ENCODE measurements at places on chromosomes 11 and 22.

DNA sequence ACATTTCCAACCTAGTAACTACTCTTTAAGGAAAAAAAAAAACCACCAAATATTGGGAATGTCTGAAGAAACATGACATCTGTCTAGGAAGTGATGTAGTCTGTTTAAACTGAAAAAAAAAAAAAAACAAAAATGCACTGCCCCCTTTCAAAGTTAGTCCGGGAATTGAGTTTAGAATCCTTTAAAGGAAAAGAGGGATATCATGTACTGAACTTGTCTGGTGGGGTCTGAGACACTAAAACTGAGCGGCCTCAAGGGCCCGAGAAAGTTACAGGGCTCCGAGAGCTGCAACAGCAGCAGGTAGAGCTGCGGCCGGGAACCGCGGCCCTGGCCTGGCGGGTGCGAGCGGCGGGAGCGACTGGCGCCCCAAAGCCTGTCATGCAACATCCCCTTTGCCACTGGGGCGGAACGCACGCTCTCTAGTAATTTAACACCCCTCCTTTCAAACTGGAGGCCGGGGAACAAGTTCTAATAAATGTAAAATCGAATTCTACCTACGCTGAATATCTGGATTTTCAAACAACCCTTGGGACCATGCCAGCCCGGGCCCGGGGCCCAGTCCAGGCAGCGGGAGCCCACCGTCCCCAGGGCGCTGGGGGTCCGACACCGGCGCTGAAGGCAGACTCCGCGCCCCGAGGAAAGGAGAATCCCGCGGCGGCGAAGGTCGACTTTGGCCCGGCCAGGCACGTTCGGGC lies 736 bp downstream of the RDX start:
- peak; percentile 31 for DNase-seq

DNA sequence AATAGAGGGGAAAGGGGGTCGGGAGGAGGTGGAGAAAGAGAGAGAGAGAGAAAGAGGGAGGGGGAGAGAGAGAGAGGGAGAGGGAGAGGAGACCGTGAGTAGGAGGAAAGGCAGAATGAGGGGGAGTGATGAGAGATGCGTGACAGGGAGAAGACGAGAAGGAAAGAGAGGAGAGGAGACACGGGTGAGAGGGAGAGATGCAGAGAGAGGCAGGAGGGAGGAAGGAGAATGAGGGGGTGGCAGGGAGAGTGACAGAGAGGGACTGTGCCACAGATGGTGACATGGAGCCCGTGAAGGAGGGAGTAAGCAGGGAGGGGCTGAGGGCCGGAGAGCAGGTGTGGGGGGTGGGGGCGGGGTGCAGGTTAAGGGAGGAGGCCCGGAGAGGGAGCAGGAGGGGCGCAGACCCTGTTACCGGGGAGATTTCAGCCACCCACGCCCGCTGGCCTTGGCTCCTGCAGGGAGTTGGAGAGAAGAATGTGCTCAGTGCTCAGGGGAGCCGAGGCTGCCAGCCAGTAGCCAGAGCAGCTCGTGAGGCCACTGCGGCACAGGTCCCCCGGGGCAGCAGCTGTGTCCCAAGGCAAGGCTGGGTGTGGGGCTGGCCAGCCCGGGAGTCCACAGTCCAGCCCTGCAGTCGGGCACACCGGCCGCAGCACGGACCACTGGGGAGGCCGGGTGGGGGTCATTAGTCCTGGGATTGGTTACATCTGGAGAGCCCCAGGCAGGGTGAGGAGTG lies at the start of gene SSTR3:
TSS of gene SSTR3 (minus strand) at position 304 of the 733 bp plus-strand sequence. CDS start 4,674 bp downstream, outside the sequence.
- DNase-seq, result no peak

GRCh38 chr22:50705219-50705691 lies 32.6 kb downstream of the SHANK3 start:
- peak; percentile 32 for DNase-seq

DNA sequence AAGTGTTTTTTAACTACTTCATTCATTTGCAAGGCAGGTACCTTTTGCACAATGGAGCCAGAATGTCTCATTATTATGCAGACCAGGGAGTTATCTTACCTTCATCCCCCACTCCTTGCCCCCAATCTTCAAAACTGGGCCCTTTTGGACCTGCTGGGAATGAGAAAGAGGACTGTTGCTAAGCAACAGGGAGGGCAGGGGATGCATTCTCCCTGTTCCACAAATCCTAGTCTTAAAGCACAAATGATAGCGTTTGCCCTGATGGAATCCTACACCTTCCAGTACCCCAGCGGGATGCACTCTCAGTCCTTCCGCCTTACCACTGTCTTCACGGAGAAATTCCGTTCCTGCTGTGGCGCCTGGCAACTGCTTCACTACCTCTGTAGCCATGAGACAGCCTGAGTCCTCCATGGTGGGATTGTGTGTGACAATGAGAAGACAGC lies 4.1 kb upstream of the KCNJ1 start:
- no peak for DNase-seq

- DNase-seq, result no peak
Observed at GRCh38 chr22:20558534-20558933, 51.1 kb downstream of the MED15 start.

DNA sequence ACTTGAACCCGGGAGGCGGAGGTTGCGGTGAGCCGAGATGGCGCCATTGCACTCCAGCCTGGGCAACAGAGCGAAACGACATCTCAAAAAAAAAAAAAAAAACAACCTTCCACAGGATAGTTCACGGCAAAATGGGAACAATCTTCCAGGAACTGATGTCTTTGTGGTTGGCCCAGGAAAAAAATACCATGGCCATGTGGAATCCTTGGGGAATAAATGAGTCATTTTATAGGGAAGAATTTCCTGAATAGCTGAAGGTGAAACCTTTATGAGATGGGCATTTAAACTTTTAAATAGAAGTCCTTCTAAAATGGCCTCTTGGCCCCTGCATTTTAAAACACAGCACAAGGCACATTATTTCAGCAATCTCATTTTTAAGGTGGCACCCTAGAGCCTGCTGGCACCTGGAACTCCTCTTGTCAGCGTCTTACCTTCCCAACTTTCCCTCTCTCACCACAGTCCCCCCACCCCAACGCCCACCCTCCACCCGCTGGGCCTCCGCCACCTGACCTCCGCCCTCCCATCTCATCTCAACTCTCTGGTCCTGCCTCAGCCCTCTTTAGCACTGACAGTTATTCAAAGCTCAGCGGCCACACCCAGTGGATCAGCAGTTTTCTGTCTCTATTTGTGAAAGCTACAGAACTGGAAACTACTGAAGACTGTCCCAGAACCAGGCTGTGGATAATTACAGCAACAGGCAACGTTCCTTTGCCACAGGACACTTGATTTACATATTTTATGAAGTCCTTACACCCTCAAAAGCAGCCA lies 43.1 kb downstream of the SCGB1A1 start:
- peak; percentile 79 for DNase-seq

DNA sequence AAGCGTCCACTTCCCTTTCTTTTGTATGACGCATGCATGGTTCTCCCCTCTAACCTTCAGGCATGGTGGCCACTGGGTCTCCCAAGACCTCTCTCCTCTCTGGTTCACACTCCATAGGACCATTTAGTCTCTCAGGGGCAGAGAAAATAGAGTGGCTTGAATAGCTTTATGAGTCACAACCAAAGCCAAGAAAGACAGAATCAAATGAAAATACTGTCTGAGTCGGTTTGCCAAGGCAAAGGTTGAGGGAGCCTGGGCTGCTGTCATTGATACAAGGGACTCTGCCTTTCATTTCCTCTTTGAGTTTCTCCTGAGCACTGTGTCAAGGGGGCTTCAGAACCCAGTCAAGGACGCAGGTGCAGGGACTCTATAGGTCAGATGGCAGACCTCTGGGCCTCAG lies 44.2 kb downstream of the TENM4 start:
- DNase-seq, result peak; percentile 26

DNA sequence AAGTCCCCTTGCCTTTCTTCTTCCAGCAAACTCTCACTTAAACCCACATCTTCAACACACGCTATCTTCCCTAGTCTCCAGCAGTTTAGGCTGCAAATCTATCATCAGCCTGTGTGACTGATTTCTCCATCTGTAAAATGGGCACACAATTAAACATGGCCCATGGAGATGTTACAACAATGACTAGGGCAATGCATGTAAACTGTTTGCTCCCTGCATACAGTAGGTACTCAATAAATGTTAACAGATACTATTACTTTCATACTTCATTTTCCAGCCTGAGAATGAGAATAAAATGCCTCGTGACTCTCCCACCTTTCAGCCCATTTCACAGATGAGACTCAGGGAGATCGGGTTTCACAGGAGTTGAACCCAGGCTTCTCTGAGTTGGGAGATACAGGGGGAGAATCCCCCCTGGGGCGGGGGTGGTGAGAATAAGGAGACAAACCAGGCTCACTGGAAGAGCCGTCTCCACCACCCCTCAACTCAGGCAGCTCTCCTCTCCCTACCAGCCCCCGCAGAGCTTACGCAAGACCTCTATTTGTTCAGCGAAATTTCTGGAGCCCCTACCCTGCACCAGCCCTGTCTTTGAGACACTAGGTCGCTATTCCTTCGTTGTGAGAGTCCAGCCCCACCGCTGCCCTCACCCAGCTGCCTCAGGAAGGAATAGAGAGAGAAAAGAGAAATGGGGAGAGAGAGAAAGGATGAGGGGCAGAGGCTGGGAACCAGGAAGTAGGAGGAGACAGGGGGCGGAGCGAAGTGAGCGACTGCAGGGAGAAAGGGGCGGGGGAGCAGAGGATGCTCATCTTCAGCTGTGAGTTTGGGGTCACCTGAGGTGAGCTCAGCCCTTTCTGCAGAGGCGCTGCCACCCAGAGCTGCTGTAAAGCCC lies 42.1 kb upstream of the KLHL35 start:
- peak; percentile 65 for DNase-seq

GRCh38 chr11:82701847-82702520 lies 31.7 kb downstream of the FAM181B start:
- DNase-seq, result peak; percentile 42

DNA sequence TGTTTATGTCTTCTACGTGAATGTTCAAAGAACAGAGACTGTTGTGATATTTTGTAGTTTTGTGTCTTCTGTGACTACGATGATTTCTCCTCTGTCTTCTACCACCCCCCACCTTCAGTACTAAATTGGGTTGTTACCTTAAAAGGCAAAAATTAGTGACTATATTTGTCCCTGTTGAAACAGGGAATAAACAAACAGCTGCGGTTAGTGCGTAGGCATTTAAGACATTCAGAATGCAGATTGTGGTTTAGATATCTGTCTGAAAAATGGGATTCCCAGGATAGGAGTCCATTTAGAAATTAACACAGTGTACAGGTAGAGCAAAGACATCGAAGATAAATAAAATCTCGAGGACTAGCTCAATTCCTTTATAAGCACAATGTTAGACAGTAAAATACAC lies 15.6 kb upstream of the ARHGAP42 start:
- DNase-seq, result no peak

- peak; percentile 20 for DNase-seq
Observed at GRCh38 chr11:74446532-74446938, 20.8 kb downstream of the KCNE3 start.

DNA sequence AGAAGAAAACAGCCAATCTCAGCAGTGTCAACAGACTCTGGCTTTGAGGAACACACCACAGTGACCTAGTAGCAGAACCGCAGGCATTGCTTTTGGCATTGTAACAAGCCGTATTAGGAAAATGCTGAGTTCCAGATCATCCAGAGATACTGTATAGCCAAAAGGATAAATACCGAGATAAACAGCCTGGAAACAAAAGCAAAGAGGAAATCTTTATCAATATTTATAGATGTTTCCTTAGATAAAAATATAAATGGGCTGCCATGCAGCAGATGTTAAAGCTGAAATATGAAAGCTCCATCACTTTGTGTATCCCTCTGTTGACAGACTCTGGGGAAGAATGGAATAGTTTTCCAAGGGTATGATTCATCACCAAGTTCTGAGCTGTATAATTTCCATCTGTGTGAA lies 98.9 kb upstream of the TP53AIP1 start:
- DNase-seq, result peak; percentile 53

DNA sequence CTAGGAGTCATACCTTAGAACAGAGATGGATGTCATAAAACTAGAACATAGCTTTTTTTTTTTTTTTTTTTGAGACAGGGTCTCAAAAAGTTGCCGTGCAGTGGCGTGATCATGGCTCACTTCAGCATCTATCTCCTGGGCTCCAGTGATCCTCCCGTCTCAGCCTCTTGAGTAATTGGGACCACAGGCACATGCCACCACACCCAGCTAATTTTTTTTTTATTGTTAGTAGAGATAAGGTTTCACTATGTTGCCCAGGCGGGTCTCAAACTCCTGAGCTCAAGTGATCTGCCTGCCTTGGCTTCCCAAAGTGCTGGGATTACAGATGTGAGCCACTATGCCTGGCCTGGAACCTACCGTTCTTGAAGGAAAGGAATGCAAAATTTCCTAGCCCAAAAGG lies 8.8 kb upstream of the CEP295 start:
- DNase-seq, result no peak

- peak; percentile 14 for DNase-seq
Observed at GRCh38 chr11:13229711-13230318, 47.8 kb upstream of the BMAL1 start.

DNA sequence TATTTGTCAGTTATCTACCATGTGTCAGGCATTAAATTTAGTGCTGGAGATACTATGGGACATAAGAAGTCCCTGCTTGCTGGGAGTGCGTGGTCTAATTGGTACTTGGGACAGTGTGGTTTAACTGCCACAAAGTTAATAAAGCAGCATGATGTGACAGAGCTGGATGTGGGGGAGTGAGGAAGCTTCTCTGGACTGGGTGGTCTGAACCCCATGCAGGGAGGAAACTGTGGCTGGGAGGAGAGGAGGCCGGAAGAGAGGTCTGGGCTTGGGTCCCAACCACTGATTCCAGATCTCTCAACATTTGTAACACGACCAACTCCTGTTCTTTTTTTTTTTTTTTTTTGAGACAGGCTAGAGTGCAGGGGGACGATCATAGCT lies 37.1 kb downstream of the ST3GAL4 start:
- no peak for DNase-seq

DNA sequence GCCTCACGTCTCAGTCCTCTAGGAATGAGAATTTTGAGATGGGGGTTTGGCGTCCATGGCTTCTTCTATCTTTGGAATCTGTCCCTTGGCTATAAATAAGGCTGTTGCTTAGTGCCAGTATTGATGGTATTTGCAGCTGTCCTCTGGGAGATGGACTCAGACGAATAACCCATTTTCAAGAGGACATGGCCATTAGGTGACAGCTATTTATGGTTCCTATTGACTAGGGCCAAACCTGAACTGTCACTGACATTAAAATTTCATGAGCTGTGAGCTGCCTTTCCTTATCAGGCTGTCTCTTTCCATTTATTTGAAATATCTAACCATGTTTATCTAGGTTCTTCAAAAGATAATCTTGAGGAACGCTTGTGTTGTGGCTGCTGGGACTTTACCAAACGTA lies 92.7 kb downstream of the NAV2 start:
- DNase-seq, result no peak

DNA sequence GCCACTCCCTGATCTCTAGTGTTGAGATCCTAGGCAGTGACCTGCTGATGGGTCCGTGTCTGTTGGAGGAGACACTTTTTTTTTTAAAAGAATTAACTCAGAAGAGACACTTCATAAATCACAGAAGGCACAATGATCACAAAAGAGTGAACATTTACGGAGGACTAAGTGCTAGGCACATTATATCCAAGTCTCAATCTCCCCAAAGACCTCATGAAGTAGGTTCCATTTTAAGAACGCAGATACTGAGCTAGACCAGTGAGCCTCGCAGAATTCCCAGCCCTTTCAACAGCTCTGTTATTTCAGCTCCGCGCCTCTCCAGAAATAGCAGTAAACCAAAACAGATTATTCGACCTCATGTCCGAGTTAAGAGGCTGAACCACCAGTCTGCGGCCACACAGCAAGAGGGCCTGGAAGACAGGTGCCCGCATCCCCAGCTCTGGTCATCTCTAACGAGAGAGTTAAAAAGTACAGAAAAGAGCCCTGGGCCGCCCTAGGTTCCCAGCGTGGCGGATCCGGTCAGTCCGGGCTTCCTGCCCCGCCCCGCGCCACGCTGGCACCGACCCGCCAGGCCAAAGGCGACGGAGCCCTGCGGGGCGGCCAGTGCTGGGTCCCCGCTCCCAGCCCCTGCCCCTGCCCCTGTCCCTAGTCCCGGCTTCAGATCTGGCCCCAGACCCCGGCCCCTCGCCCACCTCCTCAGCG lies 612 bp downstream of the XBP1 start:
- DNase-seq, result peak; percentile 50

Measured in fibroblast of mammary gland (primary cell).